NCI-H226 (cell line): ENCODE measurements at places on chromosomes 2 and 18.
A peak's percentile ranks its signal among the peaks of the same experiment; 100 is the strongest.

- DNase-seq, result no peak
These were observed 51.8 kb upstream of the CYRIA start for GRCh38 chr2:16717477-16717876.

DNA sequence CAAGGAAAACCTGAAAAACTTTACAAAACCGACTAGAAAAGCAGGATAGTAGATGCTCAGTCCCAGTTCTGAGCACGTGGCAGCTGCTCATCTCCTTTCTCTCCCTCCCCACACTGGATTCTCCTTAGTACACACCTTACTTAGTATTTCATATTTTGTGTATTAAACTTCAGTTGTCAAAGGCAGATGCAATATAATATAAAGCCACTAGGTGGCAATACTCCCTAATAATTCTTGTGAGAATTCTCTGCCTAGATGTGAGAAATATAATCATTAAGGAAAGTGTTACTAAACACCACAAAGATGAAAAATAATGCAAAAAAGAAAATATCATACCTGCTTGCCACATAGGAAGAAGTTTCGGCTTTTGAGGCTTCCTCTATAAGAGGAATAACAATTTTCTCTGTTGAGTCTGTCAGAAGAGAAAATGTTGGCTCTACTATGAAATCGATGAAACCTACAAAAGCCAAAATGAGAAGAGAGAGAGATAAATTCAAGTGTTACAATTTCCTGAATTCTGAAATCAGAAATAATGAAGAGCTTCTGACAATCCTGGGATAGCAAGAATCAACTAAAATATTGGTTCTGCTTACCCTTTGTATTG is 200.6 kb downstream of the PPP1R1C start:
- peak; percentile 9 for DNase-seq

DNA sequence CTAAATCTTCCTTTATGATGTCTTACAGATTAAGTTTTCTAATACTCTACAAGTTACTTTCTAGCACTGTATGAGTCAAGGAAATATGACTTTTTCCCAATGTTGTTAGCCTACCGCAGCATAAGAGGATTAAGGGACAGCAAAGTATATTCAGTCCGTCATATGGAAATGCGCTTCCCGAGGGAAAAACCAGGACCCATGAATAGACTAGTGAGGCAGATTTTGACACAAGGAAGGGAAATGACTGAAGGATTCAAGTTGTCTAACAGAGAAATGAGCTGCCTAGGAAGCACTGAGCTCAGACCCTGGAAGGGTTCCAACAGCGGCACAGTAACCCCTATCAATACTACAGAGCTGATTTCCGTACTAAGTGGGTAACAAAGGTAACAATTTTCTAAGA is 12.0 kb downstream of the SEPTIN10 start:
- DNase-seq, result no peak

DNA sequence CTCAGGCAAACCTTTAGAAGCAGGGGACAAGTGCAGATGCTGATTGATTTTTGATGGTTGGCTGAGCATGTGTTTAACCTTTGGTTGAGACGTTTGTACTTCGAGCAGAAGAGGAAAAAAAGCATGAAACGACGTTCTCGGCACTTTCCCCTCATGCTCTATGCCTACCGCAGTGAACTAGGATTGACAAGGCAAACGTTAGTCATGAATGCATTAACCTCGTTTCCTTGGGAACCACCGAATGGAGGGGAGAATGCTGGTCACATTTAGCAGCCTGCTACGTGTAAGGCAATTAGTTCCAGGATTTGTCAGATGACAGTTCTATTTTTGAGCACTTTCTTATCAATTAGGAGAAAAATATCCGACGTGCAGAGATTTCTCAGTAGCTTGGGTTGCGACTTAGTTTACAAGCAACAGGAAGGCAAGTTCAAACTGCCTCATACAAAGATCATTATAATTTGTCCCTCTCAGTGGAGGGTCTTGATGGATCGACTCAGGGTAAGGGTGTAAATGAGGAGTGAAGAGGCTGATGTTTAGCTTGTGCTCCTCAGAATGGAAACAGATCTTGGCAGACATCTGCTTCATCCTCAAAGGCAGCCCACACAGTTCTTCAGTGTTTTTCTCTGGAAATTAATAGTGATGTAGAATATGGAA is 47.4 kb upstream of the GPR45 start:
- no peak for DNase-seq

DNA sequence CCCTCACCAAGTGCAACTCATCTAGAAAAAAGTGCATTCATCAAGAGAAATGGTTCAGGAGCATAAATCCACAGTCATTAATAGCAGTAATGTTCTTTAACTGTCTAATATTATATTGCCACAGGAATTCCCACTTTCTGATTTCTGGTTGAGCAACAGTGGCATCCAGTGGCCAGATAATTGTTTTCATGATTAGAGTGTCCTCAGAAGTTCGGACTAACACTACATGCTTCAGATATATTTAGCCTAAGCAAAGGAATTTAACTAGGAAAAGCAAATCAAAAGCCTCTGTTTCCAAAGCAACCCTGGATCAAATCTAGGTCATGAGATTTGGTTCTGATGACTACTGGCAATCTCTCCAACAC is 9.8 kb upstream of the ERBB4 start:
- peak; percentile 7 for DNase-seq

DNA sequence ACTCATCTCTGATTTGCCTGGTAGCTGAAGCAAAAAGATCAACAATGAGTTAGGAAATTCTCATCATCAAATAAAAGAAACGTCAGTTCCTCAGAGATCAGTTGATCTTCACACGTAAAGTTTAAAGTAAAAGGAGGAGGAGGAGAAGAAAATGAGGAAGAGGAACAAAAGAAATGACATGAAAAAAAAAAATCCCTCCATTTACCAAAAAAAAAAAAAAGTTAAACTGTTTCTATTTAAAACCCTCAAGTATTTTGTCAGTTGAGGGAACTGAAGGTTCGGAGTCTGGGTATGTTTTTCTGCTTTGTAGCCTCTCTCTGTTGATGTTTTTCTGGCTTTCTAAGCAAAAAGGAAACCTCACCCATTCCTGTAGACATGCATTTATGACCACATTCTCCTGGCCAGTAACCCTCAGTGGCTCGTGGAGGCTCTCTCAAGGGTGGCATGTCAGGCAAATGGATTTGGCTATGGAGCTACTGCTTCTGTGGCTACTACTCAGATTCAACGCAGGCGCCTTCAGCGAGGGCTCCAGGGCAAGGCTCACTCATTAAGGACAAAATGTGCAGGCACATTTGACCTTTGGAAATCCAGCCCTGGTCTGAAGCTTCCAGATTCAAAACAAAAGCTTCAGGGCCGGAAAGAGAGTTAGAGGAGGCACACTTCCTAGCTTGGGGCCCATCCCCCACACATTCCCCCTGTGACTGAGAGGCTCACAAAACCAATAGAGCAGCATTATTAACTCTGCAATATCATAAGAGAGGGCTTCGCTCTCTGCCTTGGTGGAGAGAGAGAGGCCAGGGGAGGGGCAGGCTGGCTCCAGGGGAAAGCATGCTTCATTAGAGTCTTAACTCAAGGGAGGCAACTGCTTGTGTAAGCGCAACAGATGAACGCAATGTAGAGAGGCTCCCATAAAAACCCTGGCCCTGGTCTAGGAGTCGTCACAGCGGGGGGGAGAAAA is 22.3 kb downstream of the KLF7 start:
- DNase-seq, result no peak

DNA sequence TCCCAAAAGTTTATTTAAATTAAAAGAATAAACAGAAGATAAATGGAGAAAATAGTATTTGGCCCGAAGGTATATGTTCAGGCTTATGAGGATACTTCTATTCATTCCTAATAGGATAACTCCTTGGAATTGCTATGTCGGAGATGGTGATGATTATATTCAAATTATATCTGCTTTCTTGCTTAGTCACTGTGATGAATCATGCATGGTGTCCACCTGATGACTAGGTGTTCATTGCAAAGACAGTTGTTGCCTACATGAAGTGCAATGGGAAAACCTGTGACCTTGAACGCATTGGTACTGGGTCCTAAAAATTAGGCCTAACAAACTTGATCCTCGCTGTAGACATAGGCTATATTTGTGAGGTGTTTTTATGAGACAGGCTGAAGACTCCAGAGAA is 617.3 kb upstream of the ZEB2 start:
- no peak for DNase-seq

GRCh38 chr2:161486111-161486510 is 70.0 kb downstream of the TBR1 start:
- peak; percentile 58 for DNase-seq

DNA sequence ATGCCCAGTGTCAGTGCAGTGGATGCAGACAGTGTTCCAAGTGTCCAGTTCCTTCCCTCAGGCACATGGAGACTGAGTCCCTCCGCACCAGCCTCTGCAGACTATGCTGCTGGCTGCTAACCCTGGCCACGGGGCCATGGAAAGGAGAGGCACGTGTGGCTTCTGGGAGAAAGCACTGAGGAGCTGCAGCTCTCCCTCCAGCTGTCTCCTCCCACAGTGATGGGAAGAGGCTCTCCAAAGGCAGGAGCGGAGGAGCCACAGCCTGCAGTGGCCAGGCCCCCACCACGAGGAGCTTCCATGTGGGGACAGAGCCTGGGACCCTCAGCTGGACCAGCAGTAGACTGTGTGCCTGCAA is 141.1 kb downstream of the NDUFA10 start:
- no peak for DNase-seq

- DNase-seq, result no peak
These were observed 20.2 kb upstream of the DLX1 start for GRCh38 chr2:172065111-172065510.

DNA sequence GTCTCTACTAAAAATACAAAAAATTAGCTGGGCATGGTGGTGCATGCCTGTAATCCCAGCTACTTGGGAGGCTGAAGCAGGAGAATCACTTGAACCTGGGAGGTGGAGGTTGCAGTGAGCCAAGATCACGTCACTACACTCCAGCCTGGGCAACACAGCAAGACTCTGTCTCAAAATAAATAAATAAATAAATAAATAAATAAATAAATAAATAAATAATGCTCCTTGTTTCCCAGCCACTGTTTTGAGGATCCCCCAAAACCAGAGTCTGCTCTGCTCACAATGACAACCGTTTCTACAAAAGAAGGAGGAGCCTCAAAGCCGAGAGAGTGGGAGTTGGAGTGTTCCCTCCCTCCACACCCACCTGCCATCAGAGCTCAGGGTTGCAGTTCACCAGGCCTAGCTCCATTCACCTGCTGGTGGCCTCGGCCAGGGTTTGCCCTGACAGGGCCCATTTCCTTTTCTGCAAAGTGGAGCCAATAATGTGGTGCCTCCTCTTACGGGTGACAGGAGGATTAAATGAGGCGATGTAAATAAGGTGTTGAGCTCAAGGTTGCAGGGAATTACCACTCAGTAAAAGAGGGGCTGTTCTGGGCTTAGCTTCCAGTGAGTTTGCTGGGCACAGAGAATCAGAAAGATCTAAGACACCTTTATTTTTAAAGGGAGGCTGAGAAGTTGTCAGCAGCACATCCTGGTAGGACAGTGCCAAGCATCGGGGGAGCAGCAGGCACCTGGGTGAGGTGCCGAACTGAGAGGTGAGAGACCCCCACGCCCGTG is 25.5 kb downstream of the CRACDL start:
- DNase-seq, result no peak

DNA sequence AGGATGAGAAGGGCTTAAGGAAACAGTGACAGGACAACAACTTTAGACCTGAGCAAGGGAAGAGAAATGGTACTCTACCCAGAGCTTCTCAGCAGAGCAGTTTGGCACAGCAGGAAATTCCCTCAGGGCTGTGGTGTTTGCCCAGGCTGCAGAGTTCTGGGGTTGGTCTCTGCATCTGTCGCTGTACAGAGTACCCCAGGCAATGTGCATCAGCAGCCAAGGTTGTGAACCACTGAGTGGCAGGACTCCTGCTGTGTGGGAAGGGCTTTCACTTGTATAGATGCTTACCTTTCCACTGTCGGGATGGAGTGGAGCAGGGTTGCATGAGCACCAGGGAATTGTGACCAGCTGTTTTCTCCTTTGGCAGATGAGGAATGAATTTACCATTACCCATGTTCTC is 21.2 kb downstream of the STAMBP start:
- no peak for DNase-seq

GRCh38 chr2:193549661-193550060 is 1354.9 kb upstream of the TMEFF2 start:
- no peak for DNase-seq

- no peak for DNase-seq
These were observed 187.2 kb upstream of the FANCL start for GRCh38 chr2:58428096-58429013.

DNA sequence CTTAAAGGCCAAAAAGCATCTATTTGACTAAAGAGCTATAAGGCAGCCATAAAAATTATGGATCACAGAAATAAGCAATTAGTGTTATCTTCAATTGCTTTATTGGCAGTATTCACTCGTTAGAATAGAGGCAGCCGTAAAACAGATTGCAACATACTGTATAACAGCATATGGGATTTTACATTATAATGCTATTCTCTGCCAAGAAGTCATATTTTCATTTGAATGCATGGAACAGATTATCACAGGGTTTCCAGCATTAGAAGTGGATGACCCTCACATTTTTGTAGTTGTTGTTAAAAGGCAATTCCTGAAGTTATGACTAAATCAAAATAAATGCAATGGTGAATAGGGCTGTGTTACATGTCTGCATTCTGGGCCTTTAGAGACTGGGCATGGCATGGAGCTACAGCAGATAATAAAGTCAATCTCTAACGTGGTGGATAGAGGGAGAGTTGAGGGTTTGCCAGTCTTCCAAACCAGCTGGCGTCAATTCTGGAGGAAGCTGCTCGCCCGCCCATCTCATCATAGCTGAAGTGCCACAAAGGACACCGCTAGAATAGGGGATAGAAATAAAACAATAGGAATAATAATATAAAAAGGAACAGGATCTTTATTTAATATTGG is 155.4 kb upstream of the VRK2 start:
- no peak for DNase-seq

DNA sequence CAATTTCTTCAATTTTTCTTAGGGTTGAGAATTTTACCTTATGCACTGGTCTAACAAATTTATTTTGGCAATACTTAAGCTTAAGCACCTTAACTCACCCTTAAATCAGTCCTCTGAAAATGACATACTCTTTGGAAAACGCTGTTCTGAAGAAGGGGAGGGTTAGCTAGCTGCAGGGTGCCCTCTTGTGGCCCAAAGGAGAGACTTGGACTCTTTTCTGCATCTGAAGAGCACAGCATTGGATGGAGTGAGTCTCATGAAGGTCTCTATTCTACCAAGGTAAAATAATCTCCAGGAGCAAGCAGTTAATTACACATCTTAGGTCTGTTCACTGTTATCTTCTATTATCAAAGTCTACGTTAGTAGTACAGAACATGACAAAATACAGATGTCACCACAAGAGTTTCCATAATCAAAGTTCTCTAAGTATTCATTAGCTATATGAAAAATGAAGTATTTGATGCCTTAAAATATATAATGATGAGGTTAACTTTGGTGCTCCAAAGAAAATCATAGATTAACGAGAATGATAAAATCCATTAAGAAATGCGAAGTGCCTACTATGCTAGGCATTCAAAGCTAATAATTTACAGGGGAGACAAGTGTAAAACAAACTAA is 24.4 kb downstream of the PUM2 start:
- no peak for DNase-seq

DNA sequence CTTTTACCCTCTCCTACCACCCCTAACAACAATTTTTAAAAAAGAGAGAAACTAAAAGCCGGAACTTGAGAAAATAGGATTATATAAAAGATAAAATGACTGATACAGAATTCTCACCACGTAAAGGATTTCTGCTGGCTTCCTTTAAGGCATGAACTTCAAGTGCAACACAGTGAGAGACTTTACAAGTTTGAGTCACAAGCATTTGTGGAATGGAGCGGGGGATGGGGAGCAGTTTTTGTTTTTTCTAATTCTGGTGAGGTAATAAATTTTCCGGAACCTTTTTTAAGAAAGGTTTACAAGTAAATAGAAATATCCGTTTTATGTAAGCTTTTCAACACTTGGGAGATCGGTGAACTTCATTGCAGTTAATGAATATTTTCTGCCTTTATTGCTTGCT is 1.8 kb upstream of the CDH2 start:
- DNase-seq, result peak; percentile 48
